ENCODE measurements at places on chromosomes 5 and 9.

GRCh38 chr9:31089549-31090221 lies 1294.8 kb upstream of the ACO1 start:
- DNase-seq, result no peak

DNA sequence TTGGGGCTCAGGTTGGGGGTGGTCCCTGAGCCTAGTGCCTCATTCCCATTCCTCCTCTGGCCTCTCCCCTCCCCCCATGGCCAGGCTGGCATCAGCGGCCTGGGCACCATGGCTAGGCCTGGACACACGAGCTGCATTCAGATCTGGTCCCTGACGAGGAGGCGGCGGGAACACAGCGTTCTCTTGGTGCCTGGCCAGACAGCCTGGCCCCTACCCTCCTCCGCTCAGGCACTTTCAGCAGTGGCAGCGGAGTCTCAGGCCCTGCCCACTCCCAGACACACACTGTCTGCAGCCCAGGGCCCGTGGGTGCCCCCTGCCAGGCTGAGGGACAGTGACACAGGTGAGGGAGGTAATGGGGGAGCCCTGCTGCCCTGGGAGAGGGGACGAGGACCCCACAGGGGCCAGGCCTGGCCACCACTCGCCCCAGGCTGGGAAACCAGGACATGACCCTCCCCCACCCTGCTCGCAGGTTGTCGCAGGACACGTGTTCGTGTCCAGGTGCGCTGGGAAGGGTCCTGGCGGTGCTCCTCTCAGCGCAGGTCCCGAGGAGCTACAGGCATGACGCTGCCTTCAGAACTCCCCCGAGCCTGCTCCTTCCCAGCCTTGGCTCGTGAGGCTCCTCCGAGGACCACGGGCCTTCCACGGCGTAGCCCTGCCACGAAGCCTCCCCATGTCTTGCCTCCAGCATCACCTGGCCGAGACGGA lies 19.9 kb upstream of the UBAC1 start:
- DNase-seq, result no peak

DNA sequence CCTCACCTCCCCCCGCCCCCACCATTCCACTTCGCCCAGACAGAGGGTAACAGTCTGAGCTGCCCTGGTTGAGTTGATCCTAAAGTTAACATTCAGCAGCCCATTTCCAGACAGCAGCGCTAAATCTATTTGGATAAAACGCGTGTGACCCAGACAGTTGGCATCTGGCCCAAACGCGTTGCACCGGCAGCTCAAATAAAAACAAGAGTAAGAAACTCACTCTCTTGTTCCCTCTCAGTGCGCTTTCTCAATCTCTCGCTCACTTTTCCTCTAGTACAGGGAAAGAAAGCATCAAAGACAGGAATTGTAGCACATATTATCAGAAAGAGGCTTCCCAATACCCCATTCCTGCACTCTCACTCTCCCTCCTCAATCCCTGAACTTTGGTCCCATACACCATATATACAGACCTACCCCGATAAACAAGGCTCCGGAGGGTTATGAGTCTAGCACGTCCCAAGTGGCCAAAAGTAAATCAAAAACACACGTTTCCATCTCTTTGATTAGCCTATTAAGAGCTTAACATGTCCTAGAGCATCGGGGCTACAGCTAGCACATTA lies 1.3 kb downstream of the ADAMTS6 start:
- DNase-seq, result peak; percentile 17

DNA sequence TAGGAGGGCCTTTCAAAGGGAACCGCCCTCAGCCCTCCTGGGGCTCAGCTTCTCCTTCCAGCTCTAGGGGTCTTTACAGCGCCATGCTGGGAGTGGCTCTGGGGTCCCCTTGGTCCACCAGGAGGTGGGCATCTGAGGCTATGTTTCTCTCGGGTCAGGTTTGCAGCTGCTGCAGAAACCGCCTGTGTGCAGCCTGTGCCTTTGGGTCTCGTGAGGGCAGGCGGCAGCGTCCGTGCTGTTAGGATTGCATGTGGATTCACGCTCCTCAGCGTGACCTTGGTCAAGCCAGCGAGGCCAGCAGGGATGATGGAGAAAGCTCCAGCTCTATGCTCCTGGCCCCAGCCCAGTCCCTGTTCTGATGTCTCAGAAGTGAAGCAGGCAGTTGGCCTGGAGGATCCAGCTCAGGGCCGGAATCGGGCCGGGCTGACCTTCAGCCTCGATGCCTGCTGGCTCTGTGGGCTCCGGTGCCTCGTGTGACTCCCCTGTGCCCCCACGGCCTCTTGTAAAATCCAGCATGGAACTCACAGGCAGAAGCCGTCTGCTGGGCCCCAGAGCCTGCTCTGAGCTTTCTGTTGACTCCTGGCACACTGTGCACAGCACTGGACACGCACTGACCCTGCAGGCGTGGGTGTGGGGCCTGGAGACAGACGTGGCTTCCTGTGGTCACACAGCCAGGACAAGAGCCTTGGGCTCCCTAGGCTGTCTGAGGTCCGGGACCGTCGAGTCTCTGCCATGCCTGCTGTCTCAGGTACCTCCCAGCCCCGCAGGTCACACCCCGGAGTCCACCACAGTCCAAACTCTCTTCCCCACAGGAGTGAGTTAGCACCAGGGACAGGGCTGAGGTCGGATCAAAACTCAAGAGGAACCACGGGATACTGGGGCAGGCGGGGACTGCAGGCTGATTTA lies 54.3 kb downstream of the TRIP13 start:
- DNase-seq, result no peak

DNA sequence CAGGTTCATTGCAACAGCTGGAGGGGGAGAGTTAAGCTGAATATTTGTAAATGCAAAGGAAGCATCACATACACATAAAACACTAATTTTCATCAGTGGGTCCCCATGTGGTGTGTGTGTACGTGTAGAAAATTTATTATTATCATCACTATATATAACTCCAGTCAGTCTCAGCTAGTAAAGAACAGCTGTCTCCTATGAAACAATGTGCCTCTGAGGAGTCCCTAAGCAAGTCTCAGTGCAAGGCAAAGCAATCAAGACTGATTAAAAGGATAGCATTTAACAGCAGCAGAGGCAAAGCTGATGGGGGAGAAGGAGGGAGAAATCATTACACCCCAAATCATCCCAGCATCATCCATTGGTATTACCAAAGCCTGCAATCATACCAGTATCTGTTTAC lies 104.2 kb upstream of the MARCHF11 start:
- no peak for DNase-seq

- DNase-seq, result peak; percentile 14
These were observed 29.0 kb upstream of the CCNG1 start for GRCh38 chr5:163408311-163408923.

DNA sequence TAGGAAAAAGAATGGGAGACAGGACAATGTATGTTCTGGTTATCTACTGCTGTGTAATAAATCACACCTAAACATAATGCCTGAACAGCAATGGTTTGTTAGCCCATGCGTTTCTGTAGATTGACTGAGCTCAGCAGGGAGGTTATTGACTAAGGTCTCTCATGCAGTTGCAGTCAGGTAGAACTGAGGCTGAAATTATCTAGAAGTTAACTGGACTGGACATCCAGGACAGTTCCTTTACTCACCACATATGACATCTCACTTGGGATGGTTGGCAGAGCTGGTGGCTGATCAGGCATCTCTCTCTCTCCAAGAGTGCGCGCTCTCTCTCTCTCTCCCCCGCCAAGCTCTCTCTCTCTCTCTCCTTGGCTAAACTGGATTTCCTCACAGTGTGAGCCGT lies 8.9 kb upstream of the FOXB2 start:
- DNase-seq, result no peak

- no peak for DNase-seq
These were observed 18.0 kb downstream of the KLF4 start for GRCh38 chr9:107471552-107471951.

DNA sequence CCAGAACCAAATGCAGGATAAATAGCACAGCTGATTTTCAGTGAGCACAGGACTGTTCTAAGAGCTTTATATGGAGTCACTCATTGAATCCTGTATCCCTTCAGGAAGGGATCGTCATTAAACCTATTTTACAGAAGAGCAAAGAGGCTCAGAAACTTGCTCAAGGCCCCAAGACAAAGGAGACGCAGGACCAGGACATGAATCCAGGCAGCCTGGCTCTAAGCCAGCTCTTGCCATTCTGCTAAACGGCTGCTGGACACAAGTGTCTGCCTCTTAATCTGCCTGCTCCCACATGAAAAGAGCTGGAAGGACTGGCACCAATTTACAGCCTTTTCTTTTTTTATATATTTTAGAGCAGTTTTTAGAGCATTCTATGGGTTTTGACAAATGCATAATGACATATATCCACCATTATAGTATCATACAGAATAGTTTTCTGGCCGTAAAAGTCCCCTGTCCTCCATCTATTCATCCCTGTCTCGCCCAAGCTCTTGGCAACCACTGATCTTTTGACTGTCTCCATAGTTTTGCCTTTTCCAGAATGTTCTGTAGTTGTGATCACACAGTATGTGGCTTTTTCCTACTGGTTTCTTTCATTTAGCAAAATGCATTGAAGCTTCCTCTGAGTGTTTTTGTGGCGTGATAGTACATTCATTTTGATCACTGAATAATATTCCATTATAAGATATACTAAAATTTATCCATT lies 37.5 kb downstream of the RETREG1 start:
- DNase-seq, result no peak
